ENCODE measurements at places on chromosomes 4 and X.

DNA sequence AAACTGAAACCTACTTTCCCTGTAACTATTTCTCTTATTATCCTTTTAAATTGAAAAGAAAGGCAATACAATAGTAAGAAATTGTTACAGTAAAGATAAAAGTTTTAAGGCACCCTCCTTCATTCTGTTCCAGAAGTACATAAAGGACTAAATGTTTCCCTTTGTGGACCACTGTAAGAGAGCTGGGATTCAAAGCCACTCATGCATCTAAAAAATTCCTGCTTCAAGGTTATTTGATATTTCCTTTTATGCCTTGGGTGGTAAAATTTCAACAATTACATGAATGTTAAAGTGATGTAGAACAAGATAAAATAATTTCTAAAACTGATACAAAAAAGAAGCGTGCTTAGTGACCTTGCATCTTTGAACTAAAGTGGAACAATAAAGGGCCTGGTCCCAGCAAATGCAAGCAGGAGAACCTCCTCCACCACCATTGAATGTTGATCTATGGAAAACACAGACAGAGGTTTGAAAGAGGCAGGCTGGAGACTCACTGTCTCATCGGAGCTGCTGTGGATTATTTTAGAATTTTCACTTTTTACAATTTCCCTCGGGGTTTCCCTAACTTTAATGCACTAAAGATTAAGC is 42.3 kb upstream of the PRSS12 start:
- no peak for DNase-seq

GRCh38 chr4:127730142-127730913 is at the start of gene SLC25A31:
TSS of gene SLC25A31 (plus strand) at chr4:127730400. CDS start at chr4:127730546, 146 bp downstream.
- DNase-seq, result peak; percentile 33

DNA sequence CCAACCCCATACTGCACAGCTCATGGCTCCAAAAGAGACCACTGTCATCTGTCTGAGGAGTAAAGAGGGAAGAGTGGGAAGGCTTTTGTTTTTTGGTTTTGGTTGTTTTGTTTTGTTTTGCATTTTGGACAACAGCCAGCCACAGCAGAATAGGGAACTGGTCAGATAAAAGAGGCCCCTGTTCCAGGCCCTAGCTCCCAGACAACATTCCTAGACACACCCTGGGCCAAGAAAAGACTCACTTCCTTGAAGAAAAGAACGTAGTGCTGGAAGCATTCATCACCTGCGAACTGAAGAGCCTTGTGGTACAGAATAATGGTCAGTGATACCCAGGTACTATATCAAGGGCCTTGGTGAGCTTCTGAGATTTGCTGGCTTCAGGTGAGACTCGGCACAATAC is 619.4 kb upstream of the SPANXN1 start:
- DNase-seq, result no peak

GRCh38 chr4:166432842-166433241 is 559.8 kb downstream of the TLL1 start:
- no peak for DNase-seq

DNA sequence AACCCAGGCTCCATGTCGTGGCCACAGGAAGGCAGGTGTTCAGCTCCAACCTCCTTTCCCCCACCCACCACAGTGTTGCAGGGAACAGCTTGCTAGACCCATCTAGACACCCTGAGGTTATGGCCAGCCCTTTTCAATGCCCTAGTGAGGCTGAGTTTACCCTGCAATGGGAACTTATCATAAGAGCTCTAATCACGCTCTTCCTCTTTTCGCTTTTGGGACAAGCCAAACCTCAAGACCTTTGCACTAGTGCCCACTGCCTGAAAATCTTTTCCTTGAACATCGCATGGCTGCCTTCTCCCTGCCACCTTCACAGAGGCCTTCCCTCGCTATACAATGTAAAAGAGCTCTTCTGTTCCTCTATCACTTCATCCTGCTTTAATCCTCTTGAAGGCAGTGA is 2.4 kb upstream of the FGFBP2 start:
- no peak for DNase-seq

DNA sequence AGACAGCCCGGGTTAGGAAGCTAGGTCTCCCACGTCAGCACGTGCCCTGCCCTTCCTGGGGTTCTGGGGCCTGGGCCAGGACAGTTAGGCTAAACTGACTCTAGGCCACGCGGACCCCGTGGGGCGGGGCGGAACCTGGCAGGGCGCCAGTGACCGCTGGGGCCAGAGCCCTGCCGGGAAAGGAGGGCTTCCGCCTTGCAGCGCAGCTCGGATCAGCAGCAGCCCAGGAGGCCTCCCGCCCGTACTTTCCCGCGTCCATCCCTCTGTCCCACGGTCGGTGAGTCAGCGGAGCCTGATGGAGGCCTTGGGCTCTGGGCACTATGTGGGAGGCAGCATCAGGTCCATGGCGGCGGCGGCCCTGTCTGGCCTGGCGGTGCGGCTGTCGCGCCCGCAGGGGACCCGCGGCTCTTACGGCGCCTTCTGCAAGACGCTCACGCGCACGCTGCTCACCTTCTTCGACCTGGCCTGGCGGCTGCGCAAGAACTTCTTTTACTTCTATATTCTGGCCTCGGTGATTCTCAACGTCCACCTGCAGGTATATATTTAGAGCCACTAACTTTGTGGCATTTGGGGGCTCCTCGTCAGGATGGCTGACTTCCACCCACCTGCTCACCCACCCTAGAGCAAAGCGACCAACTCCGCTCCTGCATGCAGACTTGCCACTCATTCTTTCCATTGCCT is at the start of gene SMIM10:
TSS of gene SMIM10 (plus strand) at position 191 of the 681 bp plus-strand sequence. CDS start at position 296, 105 bp downstream.
- peak; percentile 10 for DNase-seq

- DNase-seq, result no peak
Measured at GRCh38 chr4:141328560-141329173, 108.0 kb downstream of the ZNF330 start.

- DNase-seq, result no peak
Measured at GRCh38 chrX:112851806-112852205, 11.2 kb upstream of the AMOT start.

GRCh38 chr4:79421483-79421882 is 13.5 kb upstream of the GK2 start:
- DNase-seq, result no peak

GRCh38 chr4:47510506-47511143 is 25.6 kb downstream of the ATP10D start:
- no peak for DNase-seq

- DNase-seq, result no peak
Measured at GRCh38 chrX:135520022-135520552, 373 bp upstream of the INTS6L start.

GRCh38 chr4:54662901-54663585 is 5.3 kb downstream of the KIT start:
- DNase-seq, result no peak

GRCh38 chrX:12954981-12955380 is 19.9 kb upstream of the TMSB4X start:
- DNase-seq, result no peak

DNA sequence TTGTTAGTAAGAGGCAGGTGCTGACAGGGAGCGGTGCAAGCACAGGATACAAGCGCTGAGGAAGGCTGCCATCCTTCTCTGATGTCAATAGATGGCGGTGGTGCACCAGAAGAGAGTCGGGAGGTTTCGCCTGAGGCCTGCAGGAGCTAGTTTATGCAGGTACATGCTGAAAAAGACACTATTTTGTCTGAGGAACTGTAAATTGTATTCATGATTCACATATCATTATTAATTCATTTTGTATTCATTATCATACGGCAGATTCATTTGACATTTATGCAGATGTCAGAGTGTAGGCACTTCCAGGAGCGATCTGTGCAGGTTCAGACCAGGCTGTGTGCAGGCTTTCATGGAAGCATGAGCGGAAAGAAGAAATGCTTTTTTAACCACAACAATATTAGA is 824.0 kb downstream of the STIM2 start:
- peak; percentile 75 for DNase-seq

Data from D341Med (cell line).